ENCODE measurements at places on chromosomes 16 and 17.

DNA sequence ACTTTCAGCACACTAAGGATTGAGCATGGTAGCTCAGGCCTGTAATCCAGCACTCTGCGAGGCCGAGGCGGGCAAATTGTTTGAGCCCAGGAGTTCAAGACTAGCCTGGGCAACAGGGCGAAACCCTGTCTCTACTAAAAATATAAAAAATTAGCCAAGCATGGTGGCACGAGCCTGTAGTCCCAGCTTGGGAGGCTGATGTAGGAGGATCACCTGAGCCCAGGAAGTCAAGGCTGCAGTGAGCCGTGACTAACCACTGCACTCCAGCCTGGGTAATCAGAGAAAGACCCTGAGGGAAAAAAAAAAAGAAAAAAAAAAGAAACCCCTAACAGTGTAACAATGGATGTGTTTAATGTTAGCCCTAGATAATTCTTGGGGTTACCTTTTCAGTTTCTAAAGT is 24.0 kb downstream of the PARN start:
- DNase-seq, result no peak

DNA sequence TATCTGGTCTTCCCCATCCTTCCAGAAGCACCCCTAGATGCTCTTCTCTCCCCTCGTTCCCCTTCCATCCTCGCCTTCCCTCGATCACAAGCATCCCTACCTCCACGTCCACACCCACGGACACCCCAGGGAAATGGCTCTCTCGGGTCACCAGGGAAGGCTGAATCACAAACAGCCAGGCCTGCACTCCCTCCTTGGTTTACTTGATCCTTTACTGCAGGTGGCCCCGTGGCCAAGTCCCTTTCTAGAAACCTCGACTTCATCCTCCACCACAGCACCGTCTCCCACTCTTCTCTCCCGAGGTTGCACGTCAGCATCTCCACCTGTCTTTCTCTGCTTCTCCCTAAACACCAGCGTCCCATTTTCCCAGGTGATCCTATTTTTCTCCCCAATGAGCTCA is 6.5 kb upstream of the RBFOX3 start:
- no peak for DNase-seq

GRCh38 chr17:31425282-31426040 is 34.0 kb downstream of the RAB11FIP4 start:
- DNase-seq, result no peak

GRCh38 chr17:38926293-38927070 is 1.1 kb downstream of the LASP1NB start:
- no peak for DNase-seq
